ENCODE measurements at places on chromosomes 11 and 22.

- DNase-seq = no peak
These were observed 38.6 kb upstream of the CARS1 start for GRCh38 chr11:3095712-3096361.

- no peak for DNase-seq
These were observed 8.3 kb upstream of the IGSF9B start for GRCh38 chr11:133965031-133965601.

DNA sequence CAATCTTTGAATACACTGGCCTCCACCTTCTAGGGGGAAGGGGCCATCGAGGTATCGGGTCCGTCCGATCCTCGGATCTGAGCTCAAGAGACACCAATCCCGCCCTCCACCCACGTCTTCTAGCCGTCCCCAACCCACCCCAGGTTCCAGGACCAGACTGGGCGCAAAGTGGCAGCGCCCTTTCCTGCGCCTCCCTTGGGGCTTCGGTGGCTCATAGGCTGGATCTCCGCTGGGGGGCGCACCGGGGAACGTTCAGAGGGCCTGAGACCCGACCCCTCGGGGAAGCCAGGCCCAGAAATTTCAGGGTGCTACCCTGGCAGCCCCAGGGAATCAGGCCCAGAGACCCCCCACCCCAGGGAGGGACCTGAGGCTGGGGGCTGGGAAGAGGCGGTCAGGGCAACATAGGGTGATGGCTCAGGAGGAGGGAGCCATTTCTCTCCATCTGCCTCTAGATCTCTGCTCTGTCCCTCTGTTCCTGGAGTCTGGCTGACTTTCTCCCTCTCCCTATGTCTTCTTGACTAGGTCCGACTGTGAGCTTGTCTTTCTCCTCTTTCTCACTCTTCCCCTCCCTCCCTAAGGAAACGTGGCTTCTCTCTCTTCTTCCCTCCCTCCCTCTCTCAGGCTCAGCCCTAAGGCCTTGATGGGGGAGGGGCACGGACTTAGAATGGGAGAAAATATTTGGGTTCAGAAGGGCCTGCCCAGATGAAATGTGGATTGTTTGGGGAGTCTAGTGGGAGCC is 1.1 kb downstream of the CREB3L1 start:
- no peak for DNase-seq

DNA sequence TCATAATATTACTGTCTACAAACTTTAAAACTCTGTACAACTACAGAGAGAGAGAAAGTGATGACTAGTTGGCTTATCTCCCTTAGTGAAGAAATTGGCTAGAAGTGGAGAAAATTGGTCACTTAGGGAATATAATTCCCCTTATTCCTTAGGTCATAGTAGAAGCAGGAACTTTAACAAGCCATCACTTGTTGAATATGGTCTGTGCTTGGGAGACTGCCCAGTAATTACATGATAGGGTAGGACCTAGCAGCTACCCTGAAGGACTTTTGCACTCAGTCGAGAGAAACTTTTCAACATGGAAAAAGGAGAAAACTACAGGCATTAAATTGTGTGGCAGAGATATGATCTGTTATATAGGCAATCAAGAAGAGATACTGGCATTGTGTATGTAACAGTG is 576.5 kb upstream of the CCDC90B start:
- no peak for DNase-seq

DNA sequence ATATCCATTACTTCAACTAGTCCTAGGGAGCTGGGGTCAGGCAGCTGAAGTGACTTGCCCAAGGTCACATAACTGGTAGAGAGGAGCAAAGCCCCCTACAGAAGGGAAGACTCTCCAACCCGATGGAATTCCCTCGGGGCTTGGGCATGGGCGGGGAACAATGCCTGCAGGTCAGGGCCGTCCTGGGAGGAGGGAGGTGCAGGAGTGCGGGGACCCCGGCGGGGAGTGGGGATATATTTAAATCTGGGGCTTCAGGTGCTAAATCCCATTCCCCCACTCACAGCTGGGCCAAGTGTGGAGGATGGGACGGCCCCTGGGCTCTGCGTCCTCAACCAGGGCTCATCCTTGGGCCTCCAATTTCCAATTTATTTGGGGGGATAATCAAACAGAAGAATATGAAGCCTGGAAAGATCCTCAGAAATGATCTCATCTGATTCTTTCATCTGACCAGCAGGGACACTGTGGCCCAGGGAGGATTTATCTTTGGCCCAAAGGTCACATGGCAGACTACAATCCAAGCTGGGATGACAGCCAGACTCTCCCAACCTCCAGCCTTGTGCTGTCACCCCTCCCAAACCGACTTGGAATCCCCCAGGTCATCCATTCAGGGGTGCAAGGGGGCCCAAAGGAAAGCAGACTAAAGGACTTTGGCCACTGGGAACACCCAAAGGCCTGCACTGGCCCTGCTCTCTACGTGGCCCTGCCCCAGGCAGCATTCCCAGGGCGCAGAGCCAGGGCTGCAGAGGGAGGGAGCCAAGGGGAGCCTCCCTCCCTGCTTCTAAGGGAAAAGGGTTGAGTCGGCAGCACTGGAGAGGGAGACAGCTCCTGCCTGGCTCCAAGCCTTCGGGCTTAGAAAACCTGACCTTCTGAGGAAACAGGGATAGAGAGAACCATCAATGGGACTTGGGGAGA is 8.7 kb upstream of the C1QTNF6 start:
- DNase-seq = no peak

DNA sequence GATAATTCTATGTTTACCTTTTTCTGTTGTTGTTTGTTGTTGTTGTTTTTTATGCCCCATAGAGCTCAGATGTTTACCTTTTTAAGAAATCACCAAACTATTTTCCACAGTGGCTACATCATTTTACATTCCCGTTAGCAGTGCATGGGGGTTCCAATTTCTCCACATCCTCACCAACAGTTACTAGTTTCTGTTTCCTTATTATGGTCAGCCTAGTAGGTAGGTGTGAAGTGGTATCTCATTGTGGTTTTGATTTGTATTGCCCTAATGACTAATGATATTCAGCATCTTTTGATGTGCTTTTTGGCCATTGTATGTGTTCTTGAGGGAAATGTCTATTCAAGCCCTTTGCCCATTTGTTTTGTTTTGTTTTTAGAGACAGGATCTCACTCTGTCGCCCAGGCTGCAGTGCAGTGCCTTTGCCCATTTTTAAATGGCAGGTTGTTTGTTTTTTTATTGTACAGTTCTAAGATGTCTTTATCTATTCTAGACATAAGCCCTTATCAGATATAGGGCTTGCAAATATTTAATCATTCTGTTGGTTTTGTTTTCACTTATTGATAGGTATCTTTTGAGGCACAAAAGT is 27.5 kb downstream of the CHEK2 start:
- no peak for DNase-seq

DNA sequence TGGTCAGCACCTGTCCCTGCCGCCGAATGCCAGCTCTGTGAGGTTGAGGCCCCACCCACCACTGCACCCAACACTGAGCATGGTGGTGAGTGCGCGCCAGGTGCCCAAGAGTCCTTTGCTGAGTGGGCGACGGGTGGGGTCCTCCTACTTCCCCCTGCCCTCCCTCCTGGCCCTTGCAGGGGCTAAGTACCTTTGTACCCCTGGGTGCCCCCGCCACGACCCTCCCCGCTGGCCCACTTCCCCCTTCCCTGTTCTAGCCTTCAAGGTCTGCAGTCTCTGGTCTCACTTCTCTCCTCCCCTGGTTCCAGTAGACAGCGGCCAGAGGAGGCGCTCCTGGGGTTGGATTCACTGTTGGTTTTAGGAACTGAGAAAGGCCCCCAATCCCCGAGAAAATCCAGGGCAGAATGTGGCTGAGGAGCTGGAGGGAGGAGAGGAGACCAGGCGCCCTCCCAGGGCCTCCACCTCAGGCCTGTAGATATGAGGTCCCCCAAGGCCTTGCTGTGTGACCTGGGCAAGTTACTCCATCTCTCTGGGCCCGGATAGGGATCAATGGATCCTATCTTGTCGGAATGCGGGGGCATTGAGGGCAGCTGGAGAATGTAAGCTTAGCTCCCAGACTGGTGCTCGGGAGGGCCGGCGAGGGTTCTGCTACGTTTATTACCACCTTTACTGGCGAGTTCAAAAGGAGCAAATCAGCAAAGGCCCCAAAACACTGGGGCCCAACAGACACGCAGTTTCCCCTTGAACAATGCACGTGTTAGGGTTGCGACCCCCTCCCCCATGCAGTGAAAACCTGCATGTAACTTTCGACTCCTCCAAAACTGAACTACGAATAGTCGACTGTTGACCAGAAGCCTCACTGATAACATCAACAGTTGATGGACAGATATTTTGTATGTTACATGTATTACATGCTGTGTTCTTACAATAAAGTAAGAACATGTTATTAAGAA is 31.9 kb upstream of the SMIM38 start:
- DNase-seq = no peak

DNA sequence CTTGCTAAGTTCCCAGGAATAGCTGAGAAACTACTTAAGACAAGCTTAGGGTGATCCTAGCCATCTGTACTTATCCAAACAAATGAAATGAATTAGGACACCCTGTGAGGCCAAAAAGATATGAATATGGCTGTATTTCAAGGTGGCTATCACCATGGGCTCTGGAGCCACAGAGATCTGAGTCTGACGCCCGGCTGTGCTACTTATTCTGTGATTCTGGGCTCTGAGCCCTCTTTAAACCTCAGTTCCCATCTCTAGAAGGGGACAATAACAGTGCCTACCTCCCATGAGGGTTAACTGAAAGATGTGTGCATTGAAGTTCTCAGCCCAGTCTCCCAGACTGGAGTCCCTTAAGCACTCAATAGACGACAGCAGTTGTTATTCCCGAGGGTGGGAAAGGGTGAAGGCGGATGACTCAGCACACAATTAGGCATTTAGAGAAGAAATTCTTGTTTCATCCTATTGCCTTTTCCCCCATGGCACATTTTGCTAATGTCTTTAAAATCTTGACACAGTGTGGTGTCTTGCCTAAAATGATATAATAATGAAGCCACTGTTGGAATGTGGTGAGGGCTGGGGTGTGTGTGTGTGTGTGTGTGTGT is 132.5 kb downstream of the ADAMTS15 start:
- DNase-seq = no peak

GRCh38 chr11:45385844-45386243 is 99.7 kb upstream of the SYT13 start:
- DNase-seq = no peak

DNA sequence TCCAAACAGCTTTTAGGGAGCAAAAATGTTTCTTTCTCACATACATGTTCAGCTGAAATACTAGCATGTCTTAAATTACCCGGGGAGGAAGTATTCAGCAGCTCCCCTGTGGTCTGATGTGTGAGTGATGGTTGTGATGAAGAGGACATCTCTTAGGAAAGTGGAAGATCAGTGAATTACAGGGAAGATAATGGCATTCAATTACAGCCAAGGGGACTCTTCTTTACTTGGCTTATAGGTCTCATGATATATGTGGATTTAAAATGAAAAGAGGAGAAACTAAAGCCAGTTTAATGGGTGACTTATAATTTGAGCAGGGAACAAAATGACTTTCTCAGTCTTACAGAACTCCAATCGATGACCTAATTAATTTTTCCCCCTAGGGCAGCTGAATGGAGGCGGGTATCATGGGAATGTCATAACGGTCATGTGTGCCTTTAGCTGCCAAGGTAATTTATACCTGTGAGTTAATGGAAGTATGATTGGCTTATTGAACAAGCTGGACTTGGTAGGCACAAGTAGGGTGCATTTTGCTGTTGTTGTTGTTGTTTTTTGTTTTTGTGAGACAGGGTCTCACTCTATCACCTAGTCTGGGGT is 198.8 kb downstream of the HIPK3 start:
- DNase-seq = no peak

DNA sequence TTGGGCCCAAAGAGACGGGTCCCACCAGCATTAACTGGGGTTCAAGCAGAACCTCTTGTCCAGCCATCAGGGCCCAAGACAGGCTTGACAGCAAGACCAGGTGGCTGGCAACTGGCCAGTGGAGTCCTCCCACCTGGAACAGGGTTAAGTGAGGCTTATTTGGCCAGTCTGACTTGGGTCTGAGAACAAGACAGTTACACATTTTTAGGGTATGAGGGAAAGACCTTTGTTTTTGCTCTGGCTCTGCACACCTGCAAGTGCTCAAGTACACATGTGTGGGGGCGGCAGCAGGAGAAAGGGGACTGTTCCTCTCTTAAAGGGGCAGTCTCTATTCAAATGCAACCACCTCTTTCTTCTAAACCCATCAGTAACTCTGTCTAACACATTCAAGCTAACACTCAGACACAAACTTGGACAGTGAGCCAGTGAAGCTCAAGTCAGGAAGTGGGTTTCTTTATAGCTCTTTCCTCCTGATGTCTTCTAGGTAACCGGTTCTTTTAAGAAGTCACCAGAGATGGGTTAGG is 116.2 kb downstream of the ETS1 start:
- no peak for DNase-seq

GRCh38 chr22:37160027-37160426 is 10.3 kb upstream of the IL2RB start:
- no peak for DNase-seq

DNA sequence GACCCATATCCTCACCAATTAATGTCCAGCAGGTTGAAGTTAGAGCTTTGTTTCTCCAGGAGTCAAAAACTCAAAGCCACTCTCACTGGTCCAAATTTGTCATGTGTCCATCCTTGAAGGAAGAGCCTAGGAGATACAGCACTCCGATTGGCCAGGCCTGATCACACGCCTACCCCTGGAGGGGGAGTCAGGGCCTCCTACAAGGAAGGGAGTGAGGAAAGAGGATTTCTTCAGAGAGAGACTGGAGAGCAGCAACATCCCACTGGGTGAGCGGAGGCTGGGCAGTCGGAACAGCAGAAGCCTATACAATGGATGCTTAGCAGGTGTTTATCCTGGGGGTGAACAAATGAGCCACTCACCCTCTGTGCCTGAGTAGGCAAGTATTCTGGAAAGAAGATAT is 113.9 kb downstream of the TRIM29 start:
- DNase-seq = no peak

GRCh38 chr11:8917157-8917825 is 6.3 kb downstream of the AKIP1 start:
- DNase-seq = no peak

GRCh38 chr11:22742157-22742613 is 75.8 kb downstream of the GAS2 start:
- no peak for DNase-seq

- no peak for DNase-seq
These were observed 34.6 kb downstream of the SLC6A5 start for GRCh38 chr11:20634044-20634443.

GRCh38 chr11:64356498-64357411 is 2.2 kb upstream of the RPS6KA4 start:
- DNase-seq = no peak

- DNase-seq = no peak
These were observed 8.3 kb downstream of the KIRREL3 start for GRCh38 chr11:126992065-126992803.

- no peak for DNase-seq
These were observed 34.4 kb upstream of the SORL1-AS1 start for GRCh38 chr11:121487191-121487590.

DNA sequence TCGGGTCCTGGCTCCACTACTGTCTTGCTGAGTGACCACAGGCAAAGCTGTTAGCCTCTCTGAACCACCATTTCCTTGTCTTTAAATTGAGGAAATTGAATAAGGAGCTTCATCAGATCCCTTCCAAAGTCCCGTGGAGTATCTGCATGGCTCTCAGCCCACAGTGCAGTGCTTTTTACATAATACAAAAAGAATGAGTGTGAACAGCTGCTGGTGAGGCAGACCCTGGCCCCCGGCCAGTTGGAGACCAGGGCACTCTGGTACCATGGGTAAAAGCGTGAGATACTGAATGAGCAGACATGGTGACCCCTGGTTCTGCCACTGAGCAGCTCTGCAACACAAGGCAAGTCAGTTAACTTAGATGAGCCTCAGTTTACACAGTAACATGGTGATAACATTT is 86.8 kb downstream of the GALNT18 start:
- no peak for DNase-seq
